ENCODE measurements at places on chromosomes 3 and 15.

DNA sequence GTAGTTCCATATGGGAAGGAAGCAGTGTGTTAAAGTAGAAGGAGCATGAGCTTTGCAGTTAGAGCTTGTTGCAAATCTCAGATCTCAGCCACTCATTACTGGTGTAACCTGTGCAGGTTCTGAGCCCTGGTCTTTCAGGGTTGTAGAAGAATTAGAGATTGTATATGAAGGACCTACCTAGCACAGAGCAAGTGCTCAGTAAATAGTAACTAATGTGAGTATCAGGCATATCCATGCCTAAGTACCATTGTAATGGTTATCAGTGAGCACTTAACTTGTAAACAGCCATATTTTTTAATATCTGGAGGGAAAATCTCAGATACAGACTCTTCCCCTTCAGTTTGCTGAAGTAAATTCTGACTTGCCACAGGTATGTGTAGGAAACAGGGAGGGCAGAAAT, 59.3 kb downstream of the MAP6D1 start:
- DNase-seq: no peak

DNA sequence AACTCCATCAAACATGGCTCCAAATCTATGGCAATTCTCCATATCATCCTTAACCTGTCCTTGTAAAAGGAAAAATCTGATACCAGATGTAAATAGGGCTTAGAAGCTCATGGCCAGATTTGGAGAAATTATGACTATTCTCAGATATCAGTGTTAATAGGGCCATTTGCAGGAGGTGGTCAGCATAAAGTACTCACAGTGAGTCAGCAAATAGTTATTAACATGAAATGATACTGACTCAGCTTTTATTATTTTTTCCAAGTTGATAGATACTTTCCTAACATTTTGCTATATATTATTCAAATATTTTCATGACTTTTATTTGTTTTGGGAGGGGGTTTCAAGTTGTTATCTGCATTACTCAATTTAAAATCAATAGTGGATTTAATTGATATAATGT, 255.8 kb downstream of the MFSD1 start:
- DNase-seq: no peak

DNA sequence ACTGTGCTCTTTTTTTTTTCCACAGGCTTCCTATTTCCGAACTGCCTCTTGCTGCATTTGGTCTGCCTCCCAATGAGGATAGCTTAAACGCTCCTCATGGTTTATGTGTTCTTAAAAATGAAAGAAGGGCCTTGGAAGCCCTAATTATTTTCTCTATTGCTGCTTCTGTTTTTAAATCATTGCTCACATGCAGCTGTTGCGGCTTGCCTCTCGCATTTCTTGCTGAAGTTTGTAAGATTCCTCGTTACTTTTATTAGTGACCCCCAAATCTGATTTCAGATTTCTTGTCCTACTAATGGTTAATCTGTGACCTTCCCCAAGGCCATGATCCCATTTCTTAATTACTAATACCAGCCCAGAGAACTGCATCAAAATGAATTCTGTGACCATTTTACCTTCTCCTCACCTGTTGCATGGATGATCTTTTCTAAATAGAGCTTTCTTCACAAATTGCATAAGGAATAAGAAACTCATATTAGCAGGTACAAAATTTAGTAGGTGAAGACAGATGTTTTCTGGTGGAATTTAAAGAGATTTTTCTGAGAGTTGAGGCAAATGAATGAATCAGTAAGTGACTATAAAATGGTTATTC, 1.8 kb downstream of the UBE2E1 start:
- DNase-seq: no peak

GRCh38 chr3:97235611-97236315, 421.4 kb downstream of the EPHA6 start:
- DNase-seq: no peak

DNA sequence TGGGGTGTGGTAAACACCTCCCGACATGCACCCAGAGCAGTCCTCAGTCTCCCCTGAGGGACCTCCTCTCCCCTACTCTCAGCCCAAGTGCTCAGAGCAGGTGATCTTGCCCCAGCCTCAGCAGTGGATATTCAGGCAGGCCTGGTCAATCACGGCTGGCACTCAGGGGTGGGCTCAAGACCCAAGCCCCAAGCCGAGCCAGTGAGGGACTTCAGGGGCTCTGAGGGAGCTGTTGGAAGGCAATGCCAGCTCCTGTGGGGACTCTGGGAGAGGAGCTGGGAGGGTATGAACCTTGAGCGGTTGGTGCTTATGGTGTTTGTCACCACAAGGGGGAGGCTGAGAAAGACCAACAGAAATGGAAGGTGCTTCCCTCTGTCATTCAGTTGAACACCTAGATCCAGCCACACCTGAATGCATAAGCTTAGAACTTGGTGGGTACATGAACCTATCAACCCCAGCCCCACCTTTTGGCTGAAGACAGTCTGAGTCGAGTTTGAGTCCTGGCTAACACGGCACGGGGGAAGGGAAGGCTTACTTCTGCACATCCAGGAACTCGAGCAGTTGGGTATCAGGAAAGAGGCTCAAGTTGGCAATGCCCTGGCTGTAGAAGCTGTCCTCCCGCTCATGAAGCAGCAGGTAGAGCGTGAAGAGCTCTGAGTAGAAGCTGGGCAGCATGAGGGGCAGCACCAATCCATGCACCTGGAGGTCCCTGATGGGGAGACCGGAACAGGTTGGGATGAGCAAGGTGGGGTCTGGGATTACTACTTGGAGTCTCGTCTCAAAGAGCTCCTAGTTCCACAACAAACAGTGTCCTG, 19.2 kb downstream of the ALS2CL start:
- no peak for DNase-seq

DNA sequence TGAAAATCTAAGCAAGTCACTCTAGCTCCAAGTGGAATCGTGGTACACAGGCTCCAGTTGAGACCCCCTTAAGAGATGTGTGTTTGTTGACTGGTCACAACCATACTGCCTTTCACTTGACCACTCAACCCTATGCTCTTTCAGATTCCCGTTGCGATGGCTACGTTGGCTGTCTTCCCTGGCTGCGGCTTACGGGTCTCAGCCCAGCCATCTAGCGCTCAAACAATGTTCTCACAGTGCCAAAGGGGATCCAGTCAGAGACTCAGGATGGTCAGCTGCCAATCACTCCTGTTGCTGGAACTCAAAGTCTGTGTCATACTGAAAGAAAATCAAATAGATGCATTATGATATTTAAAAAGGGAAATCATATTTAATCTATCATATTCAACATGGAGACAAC, 237.6 kb downstream of the ITPR1 start:
- no peak for DNase-seq

DNA sequence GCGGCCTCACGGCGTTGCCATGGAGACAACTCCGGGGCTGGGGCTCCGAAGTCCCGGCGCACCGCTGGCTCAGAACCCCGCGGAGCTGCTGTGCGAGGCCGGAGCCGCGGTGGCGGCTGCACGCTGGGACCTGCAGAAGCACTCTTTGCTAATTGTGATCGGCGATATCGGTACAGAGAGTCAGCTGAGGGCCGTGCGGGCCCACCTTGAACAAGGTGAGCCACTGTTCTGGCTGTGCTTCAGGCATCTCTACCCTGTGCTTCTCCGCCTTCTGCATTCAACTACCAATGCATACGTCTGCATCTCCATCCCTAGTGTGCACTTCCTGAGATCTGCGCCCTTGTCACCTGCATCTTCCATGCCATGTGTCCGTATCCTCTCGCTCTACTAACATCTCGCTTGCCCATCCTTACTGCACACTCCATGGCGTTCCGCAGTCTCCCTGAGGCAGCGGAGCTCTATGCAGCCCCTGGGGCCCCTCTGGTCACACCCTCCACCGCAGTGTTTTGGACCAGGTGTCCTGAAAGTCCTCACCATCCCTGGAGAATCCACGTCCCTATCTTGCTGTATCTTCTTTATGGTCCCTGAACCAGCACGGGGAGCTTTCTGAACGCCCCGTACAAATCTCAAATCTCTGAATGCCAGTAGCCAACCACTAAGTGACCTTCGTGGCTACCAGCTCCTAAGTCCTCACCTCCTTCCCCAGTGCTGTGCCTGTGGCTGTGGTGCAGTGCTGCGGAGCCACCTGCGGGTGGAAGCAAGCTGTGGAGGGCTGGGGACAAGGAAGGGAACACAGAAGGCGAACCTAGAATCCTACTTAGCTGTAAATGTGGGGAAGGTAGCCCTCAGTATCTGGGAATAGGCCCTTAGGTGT, 6.2 kb upstream of the MAP1A start:
- peak; percentile 23 for DNase-seq

DNA sequence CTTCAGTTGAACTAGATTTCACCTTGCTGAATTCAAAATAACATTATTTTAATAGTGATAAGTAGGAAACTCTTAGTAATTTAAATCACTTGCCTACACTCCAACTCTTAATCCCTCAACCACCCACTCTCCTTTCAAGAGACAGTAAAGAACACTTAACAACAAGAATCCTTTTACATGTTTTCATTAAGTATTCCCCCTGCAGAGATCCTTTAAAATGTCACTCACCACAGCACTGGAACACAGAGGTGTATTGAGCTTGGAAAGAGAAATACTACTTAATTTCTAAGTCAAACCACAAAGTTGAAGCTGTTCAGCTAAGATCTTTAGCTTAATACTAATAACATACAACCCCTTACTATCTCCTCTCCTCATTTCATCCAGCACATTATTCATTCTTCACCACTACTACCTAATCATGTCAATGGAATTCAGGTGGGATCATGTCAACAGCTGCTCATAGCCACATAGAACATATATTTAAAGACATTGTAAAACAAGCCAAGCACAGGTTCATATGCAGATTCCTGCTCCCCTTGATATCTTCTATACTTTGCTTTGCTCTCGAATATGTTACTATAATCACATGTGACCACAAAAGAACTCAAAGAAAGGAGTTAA, 40.5 kb downstream of the IMPG2 start:
- DNase-seq: no peak

DNA sequence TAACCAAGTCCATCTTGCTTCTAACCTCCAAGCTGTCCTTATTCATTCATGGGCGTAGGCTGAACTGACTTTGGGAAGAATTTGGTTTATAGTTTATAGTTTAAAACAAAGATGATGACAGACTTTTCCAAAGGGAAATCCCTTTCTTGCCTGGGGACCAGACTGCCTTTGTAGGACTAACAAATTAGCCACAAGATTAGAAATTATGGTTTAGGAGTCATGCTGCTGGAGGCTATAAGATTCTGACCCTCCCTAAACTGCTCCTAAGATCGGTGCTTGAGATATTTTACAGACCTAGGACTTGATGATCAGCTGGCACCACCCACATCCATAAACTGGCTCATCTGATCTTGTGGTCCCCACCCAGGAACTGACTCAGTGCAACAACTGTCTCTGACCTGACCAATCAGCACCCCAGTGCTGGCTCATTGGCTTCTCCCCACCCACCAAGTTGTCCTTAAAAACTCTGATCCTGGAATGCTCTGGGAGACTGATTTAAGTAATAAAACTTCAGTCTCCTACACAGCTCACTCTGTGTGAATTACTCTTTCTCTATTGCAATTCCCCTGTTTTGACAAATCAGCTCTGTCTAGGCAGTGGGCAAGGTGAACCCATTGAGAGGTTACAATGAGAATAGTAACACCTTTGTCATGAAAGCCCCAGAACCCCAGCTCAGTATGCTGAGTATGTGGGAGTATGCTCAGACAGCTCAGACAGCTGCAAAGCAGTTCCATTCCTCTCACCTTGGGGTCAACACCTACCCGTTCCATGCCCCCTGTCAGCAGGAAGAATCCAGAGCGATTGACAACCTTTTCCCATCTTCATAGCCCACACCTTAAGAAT, 51.6 kb upstream of the C15orf39 start:
- no peak for DNase-seq

DNA sequence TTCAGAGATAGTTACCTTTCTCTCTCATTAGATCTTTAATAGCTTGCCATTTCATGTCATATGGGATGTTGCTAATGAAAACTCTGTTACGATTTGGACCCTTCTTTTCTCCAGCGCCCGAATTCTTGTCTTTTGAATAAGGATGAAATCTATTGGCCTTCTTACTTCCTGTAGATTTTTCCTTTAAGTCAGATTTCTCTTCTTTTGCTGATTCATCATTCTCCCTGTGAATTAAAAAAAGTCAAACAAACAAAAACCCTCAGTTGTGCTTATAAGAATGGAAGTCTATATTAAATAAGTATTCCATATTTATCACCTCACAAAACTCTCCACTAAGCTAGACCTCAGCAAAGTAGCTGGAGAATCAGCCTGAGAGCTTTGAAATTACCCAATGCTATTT, 9.5 kb downstream of the MYEF2 start:
- DNase-seq: no peak
